ENCODE measurements at places on chromosomes 3 and 15.

DNA sequence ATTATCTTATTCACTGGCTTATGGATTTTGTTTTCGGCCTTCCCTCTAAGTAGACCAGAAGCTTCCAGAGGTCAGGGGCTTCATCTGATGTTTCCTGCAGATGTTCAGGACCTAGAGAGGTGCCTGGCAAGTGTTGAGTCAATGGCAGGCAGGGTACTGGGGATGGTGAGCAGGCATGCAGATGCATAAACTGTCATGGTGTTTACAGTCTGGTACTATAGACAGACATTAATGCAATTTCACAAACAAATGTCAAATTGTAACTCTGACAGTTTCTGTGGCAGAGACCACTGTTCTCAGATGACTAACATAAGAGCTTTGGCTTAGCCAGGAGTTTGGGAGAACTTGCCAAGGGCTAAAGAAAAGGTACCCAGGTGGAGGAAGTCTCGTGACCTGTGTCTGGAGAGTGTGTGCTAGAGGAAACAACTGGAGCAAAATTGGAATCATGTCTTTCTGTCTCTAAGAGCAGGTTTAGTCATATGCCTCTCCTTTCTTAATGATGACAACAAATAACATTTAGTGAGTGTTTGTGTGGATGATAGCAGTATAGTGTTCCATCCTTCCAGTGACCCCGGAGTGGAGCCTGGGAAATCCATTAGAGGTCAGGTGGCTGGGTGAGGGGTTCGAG lies 53.7 kb upstream of the TRAK1 start:
- no peak for DNase-seq

- no peak for DNase-seq
Observed at GRCh38 chr3:70527026-70527425, 214.6 kb upstream of the MDFIC2 start.

GRCh38 chr3:101858464-101859030 lies 9.2 kb downstream of the NFKBIZ start:
- no peak for DNase-seq

- no peak for DNase-seq
Observed at GRCh38 chr3:123498761-123499160, 49.9 kb upstream of the ADCY5 start.

GRCh38 chr3:139261754-139262586 lies 81.8 kb upstream of the MRPS22 start:
- no peak for DNase-seq

DNA sequence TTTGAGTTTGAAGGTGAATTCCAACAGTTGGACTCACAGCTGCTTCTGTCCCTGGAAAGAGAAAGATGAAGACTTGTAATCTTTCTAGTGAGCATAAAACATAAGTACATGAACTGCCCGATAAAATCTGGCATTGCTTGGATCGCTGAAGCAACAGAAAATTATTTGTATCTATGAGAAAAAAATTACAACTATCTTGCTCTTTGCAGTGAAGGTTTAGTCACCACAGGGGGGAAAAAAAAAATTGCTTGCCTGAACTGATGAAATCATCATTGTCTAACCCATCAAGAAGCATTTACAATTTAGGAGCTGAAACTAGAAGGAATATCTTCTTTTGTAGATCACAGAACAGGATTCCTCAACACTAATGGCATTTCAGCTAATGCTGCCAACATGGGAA lies 20.0 kb downstream of the TMEM207 start:
- DNase-seq, result no peak

GRCh38 chr15:39925112-39925842 lies 5.2 kb upstream of the GPR176 start:
- no peak for DNase-seq

GRCh38 chr15:51121631-51122225 lies 27.0 kb upstream of the TNFAIP8L3 start:
- DNase-seq, result no peak

- no peak for DNase-seq
Observed at GRCh38 chr3:186895406-186895805, 34.9 kb upstream of the ST6GAL1 start.

DNA sequence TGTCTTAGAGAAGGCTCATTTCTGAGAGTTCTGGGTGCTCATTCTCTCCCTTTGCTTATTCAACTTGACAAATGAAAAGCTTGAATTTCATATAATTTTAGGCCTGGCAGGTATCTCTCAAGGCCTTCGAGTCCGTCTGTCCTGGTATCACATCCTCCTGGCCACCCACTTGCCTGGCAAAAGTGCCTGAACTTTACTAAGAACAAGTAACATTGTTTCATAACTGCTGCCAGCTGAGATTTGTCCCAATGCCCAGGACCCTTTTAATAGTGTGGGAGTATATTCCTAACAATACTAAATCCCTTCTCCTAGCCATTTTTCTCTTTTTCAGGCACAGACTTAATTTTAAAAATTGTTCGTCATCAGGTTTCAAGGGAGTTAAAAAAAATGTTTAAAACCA lies 18.1 kb downstream of the LARP6 start:
- no peak for DNase-seq

- DNase-seq, result no peak
Observed at GRCh38 chr3:8341821-8342247, 159.8 kb upstream of the LMCD1 start.

- no peak for DNase-seq
Observed at GRCh38 chr3:128956440-128956839, 37.4 kb downstream of the CFAP92 start.

- no peak for DNase-seq
Observed at GRCh38 chr15:48796930-48797329, 13.9 kb downstream of the CEP152 start.

- DNase-seq, result no peak
Observed at GRCh38 chr15:40468898-40469331, 1.9 kb upstream of the CHST14 start.

- no peak for DNase-seq
Observed at GRCh38 chr3:134650431-134651346, at the start of gene KY. TSS of gene KY (minus strand) at chr3:134651022. CDS start at chr3:134650960, 62 bp downstream.

GRCh38 chr3:123396171-123397049 lies 52.5 kb downstream of the ADCY5 start:
- no peak for DNase-seq

GRCh38 chr3:7789324-7789723 lies 712.3 kb upstream of the LMCD1 start:
- no peak for DNase-seq

- DNase-seq, result no peak
Observed at GRCh38 chr3:45607790-45608189, 13.2 kb downstream of the LIMD1 start.

DNA sequence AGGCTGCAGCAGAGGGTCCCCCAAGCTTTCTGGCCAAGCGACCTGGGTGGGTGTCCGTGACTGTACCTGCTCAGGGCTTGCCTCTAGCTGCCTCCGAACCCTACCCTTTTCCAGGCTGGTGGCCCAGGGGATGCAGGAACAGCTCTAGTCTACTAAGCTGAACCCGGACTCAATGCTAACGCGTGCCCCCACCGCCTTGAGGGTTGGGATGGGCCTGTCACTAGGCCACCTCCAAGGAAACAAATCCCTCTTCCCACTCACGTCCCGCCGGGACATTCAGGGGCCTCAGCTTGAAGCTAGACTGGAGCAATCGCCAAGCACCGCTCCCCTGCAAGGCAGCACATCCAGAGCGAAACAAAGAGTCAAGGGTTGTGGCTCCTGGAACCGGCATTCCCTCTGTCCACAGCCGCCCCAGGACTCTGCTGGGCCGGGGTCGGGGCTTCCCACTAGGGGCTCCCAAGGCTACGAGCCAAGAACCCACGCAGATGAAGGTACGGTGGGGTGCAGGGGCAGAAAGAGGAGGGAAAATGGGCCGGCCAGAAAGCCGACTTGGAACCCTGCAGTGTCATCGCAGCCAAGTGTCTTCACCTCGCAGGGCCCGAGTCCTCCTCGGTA lies 2.9 kb downstream of the FBXL22 start:
- no peak for DNase-seq

DNA sequence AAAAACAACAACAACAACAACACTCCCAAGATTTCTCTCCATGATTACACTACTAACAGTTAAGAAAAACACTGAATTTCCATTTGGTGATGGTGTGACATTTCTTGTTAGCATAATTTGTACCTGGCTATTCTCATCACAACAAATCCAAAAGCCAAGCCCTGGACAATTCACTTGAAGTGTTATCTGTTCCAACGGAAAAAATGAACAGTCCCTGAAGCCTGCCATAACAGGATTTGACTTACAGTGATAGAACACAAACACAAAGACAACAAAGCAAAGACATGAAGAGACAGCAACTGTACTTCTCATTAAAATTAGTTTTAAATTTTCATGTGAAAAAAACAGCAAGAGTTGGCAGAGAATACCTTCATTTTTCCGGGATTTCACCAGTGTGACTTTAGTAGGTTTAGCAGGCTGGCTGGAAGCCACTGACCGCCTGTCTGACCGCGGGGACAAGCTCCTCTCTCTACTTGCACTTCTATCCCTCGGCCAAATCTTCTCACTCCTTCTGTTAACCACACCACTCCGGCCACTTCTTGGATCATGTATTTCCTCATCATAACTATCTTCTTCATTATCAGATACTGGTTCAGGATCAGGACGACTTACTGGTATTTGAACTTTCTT lies 56.3 kb downstream of the TJP1 start:
- DNase-seq, result no peak

GRCh38 chr3:3141939-3142338 lies 15.2 kb downstream of the TRNT1 start:
- no peak for DNase-seq

- DNase-seq, result no peak
Observed at GRCh38 chr15:28964098-28964497, 78.3 kb downstream of the APBA2 start.

GRCh38 chr15:83918011-83918410 lies 264.1 kb downstream of the ADAMTSL3 start:
- DNase-seq, result no peak

- DNase-seq, result no peak
Observed at GRCh38 chr3:176988795-176989194, 208.5 kb downstream of the TBL1XR1 start.

- peak; percentile 22 for DNase-seq
Observed at GRCh38 chr15:71810256-71811035, at the start of gene NR2E3. TSS of gene NR2E3 (plus strand) at chr15:71810554. CDS start at chr15:71810744, 190 bp downstream.

- no peak for DNase-seq
Observed at GRCh38 chr3:38229036-38229435, 36.6 kb upstream of the SLC22A13 start.

- no peak for DNase-seq
Observed at GRCh38 chr3:141331377-141332318, 36.7 kb upstream of the ZBTB38 start.

DNA sequence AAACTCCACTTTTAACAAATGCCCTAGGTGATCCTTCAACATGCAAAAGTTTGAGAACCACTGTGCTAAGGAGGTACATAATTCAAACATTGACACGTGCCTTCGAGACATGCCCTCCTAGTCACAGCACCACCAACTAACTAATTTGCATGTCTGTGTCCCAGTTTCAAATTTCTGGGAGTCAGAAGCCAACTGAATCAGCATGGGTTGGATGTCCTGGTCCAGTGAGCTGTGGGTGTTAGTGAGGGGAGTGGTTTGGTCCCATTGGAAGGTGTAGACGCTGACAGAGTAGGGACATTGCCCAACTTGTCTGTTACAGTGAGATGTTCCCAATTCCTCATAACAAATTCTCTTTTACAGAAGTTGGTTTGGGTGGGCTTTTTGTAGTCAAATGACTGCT lies 67.3 kb upstream of the ADPGK start:
- DNase-seq, result no peak

GRCh38 chr3:128554465-128555097 lies 61.6 kb upstream of the GATA2 start:
- DNase-seq, result no peak

GRCh38 chr3:53170325-53171063 lies 9.5 kb downstream of the PRKCD start:
- peak; percentile 69 for DNase-seq

- no peak for DNase-seq
Observed at GRCh38 chr3:128577711-128578110, 72.9 kb downstream of the RPN1 start.

DNA sequence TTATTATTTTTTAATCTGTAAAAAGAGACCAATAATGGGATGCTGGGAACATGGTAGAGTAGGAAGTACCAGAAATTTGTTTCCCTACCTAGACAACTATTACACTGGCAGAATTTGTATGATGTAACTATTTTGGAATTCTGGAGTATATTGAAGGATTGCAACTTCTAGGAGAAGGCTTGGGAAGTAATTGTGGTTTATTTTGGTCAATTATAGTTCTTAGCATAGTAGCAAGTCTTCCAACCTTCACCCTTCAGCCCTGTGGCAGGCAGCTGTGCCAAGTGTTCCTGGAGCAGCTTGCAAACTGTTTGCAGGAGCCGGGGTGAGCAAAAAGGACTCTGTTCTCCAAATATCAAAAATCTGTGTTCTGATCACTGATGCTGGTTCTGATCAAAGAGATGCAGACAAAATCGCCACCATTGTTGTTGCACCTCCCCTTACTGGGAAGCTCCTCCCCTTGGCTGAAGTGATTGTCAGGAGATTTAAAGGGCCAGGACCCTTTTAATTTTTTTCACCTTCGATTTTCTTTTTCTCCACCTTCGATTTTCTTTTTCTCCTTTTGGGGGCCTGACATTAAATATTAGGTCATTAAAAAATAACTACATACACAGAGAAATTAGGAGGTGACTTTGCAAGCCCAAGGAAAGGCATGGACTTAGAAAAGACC lies 363.3 kb downstream of the SLC9A9 start:
- no peak for DNase-seq

DNA sequence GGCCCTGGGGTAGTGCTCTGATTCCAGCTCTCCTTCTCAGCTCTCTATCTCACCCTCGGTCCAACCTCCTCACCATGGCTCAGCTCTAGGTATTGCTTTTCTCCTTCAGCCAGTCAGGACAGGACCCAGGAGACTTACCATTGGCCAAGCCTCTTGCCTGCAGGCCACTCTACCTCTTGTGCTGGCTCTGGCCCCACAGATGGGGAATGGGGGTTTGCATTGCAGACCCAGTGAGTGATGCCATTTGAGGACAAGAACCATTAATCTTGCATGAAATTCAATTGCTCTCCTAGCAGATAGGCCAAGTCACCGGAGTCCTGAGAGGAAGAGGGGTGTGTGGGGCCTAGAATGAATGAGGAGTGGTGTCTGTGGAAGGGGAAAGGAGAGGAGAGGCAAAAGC lies 6.1 kb upstream of the RPP25 start:
- no peak for DNase-seq

DNA sequence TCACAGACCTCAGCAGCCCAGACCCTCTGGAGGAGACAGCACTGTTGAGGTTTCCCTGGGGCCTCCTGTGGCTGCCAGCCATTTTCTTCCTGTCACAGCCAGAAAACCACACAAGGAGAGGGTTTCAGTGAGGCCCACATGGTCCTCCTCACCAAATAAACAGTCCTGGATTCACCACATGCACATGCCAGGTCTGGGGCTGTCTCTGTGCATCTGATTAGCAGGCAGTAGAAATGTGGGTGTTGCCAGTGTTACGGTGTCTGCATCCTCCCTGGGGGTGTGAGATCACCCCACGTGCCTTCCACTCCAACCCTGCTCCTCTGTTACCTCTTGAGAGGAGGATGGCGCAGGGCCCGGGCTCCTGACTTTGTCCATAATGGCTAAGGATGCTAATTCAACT lies 140.4 kb downstream of the CHDH start:
- no peak for DNase-seq

GRCh38 chr15:66043264-66043663 lies 174.0 kb downstream of the RAB11A start:
- no peak for DNase-seq

GRCh38 chr3:13194285-13195209 lies 121.3 kb upstream of the IQSEC1 start:
- DNase-seq, result no peak

GRCh38 chr3:71229905-71230657 lies 353.4 kb downstream of the FOXP1 start:
- DNase-seq, result no peak

All from GM13977 (cell line).